Tracheal epithelial cell (primary cell): ENCODE measurements at places on chromosomes 2 and 18. TPM values are rescaled to one million over a fixed set of nuclear protein-coding genes. Genes with fewer than 3 reads are reported as not detected.

Gene SERPINB4
- total RNA-seq, result 8.1 and 10.8 TPM in 2 replicates

Gene SLC5A7
- total RNA-seq, result not detected in 2 replicates

Gene KLHL30
- 0.72 and 0.85 TPM in 2 replicates for total RNA-seq

Gene RAX
- total RNA-seq, result not detected in 2 replicates

Gene CIB4
- not detected in 2 replicates for total RNA-seq

Gene CNRIP1
- 0.96 TPM in 1 of 2 replicates, not detected in the other for total RNA-seq

Gene ABCG5
- total RNA-seq, result not detected in 2 replicates

Gene CROCC2
- not detected in 2 replicates for total RNA-seq

Gene AMER3
- total RNA-seq, result not detected in 2 replicates

Gene ABCG8
- under 0.01 TPM in 1 of 2 replicates, not detected in the other for total RNA-seq

Gene PIKFYVE
- total RNA-seq, result 20.2 and 20.7 TPM in 2 replicates

Gene ARHGAP15
- not detected in 2 replicates for total RNA-seq
